Fibroblast of skin of right biceps (primary cell): ENCODE measurements at places on chromosomes 16 and 17.

GRCh38 chr16:47461598-47462266 lies 601 bp downstream of the PHKB start:
- DNase-seq, result peak; percentile 54

GRCh38 chr17:64092952-64093451 lies 36.9 kb downstream of the ERN1 start:
- no peak for DNase-seq

- no peak for DNase-seq
These were observed 63.1 kb downstream of the SHISA9 start for GRCh38 chr16:12964461-12964860.

- DNase-seq, result no peak
These were observed 7.4 kb downstream of the ARRB2 start for GRCh38 chr17:4717791-4718190.

- DNase-seq, result peak; percentile 39
These were observed 4.0 kb downstream of the WNK4 start for GRCh38 chr17:42784409-42784808.

GRCh38 chr16:58222532-58223316 lies 24.8 kb upstream of the CSNK2A2 start:
- DNase-seq, result peak; percentile 8

GRCh38 chr16:19094542-19095365 lies 19.0 kb upstream of the ITPRIPL2 start:
- DNase-seq, result no peak

- no peak for DNase-seq
These were observed 15.4 kb downstream of the SIAH1 start for GRCh38 chr16:48369765-48370164.

DNA sequence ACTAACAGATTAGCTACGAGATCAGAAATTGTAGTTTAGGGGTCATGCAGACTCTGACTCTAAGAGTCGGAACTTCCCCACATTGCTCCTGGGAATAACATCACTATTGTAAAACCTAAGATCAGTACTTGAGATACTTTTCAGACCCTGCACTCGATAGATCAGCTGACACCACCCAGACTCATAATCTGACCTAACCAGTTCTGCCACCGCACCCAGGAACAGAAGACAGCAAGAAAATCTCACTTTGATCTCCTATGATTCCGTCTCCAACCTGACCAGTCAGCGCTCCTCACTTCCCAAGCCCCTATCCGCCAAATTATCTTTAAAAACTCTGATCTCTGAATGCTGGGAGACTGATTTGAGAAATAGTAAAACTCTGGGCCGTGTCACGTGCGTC lies 27.2 kb upstream of the ASGR2 start:
- DNase-seq, result no peak

- no peak for DNase-seq
These were observed 4.5 kb upstream of the ITGAX start for GRCh38 chr16:31350275-31351005.

DNA sequence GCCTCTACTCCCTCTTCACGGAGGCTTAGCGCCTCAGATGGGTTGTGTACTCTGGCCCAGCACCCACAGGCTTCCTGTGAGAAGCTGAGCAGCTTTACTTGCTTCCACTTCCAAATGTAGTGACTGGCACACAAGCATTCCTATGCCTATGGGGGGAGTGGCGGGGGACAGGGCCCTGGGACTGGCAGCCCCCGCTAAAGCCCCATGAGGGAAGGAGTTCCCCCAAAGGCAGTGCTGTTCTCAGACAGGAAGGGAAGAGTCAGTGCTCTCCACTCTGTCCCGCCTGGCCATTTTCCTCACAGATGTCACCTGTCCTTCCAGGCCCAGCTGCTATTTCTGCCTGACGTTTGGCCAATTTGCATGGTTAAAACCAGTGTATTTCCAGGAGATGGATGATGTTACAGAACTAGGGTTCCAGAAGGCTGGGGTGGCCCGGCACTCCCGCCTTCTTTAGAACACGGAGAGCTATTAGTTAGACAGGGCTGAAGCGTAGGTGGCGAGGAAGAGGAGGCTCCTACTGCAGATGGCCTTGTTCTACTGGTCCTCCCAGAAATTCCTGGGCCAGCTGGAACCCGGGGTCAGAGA lies 83.9 kb upstream of the FBXO47 start:
- no peak for DNase-seq

DNA sequence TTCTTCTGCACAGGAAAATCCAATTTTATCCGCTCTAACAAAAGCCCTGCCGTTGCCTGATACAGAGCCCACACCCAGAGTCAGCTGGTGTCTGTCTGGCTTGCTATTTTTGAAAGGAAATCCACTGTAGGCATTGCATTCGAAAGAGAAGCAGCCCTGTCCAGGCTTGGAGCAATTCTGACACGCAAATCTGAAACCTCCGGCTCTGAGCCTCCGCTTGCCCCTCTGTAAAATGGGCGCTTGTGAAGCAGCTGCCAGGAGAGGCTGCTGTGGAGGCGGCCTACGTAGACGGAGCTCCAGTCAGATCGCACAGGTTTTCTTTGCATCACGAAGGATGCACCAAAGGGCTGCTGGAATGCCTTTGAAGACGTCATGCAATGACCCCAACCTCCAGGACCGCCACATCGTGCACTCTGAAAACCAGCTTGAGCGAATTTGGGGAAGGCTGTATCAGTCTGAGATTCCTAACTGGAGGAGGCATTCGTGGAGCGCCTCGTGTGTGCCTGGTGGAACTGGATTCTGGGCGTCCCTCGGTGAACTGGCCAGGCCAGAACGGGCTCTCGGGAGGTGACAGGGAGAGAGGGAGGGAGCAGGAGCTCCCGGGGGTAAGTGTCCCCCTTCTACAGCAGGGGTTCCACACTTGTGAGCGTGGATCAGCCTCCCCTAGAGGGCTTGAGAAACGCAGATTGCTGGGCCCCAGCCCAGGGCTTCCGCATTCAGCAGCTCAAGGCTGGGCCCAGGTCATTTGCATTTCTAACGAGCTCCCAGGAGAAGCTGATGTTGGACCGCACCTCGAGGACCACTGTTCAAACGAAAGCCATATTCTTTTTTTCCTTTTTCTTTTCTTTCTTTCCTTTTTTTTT lies 215.5 kb downstream of the MRTFB start:
- no peak for DNase-seq

DNA sequence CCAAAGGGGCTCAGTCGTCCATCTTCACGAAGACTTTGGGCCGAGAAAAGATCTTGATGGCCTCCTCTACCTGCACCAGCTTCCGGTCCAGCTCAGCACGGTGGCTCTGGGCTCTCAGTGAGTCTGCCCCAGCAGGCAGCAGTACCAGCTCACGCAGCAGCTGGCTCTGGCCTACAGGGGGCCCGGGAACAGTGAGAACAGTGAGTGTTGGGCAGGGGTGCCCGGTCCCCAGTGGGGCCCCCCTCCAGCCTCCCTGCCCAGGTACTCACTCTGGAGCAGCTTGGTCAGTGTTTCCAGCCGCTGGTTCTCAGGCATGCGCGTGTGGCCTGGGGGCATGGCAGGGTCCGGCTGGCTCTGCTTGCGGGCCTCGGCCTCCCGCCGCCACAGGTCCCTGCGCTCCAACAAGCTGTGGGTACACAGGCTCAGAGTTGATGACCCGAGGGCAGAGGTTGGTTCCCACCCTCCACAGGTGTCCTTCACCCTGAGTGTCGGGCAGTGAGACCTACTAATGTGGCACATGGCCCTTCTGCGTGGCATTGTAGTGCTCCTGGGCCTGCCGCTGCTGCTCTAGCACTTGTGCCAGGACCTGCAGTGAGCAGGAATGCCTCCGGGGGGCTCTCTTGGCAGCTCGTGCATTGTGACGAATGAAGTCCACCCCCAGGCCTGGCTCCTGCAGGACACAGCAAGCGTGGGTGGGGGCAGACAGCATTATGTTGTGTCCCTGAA lies 2.6 kb downstream of the PARD6A start:
- no peak for DNase-seq

GRCh38 chr17:74089380-74089779 lies 114.1 kb upstream of the RPL38 start:
- no peak for DNase-seq

- DNase-seq, result no peak
These were observed 12.4 kb downstream of the CBLN1 start for GRCh38 chr16:49269201-49269600.

- peak; percentile 54 for DNase-seq
These were observed 48.8 kb downstream of the ADCY9 start for GRCh38 chr16:4067262-4068001.

DNA sequence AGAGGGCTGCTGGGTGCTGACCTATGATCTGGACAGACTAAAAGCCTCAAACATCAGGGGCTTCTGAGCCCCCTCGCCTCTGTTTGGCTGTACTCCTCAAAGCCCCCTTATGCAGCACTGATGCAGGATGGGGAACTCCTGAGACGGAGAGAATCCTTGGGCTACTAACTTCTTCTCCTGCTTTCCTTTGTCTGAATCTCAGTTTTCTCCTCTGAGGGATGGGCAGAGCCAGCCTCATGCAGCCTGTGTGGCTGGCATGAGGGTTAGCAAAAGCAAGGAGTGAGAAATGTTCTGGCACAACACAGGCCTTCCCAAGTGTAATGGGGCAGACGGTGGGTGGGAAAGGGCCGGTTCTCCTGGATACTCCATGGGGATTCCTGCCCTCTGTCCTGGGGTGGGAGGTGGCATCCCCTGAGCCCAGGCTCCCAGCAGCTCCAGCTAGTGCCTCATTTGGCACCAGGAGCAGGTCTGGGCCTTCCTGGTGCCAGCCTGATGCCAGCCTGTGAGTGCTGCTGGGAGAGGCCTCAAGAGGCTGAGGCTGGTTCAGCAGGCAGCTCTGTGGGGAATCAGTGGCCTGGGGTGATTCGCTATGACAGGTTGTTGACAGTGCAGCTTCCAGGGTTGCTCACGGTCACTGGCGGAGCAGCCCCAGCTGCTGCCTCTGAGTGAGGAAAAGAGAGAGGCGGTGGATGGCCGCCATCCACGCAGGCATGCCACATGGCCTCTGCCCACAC lies 4.0 kb upstream of the BRD7 start:
- DNase-seq, result peak; percentile 30

GRCh38 chr17:17937958-17938357 lies 34.2 kb downstream of the TOM1L2 start:
- DNase-seq, result no peak

DNA sequence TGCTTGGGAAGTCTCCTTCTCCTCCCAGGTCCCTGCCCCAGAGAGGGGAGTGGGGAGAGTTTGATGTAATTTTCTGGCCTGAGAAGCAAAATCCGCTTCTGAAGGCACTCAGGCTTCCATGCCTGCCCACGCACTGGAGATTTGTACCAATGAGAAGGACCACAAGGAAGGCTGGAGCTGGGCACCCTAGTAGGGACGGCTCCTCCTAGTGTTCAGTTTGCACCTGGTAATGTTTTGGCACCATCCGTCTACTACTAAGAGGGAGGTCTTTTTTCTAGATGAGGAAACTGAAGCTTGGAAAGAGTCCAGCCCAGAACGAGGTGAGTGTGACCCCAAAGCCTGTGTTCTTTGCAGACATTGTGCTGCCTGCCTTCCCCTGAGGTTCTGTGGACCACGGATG lies 83.6 kb upstream of the NLRP1 start:
- DNase-seq, result no peak

GRCh38 chr17:34859652-34860051 lies 101.6 kb downstream of the CCT6B start:
- DNase-seq, result no peak

GRCh38 chr17:80618304-80618703 lies 73.7 kb downstream of the RPTOR start:
- DNase-seq, result no peak

DNA sequence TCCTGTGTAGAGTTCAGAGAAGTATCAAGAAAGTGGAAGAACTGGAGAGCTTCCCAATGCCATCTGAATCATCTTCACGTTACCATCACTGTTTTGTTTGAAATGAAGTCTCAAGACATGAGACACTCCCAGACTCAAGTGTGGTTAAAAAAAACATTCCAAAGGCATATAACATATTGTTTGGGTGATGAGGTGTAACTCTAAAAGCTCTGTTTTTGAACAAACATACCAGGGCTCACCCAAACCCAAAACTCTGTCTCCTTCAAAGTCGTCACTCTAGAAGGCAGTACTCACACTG lies 6.3 kb upstream of the ZCCHC14 start:
- DNase-seq, result peak; percentile 92
